ENCODE measurements at places on chromosomes 11 and 22.

GRCh38 chr11:74141908-74142307 lies 28.9 kb downstream of the C2CD3 start:
- peaks cover 43% of the 10 kb centered on the region for H3K4me1 ChIP-seq
- no peak overlapping the region for H3K4me3 ChIP-seq
- no peak overlapping the region for H3K27ac ChIP-seq

GRCh38 chr22:23970816-23971486 lies 3.3 kb downstream of the DDT start:
- no peak overlapping the region for H3K4me3 ChIP-seq
- no peak overlapping the region for H3K27ac ChIP-seq
- H3K4me1 ChIP-seq = no peaks in the 10 kb centered on the region
- DNase-seq = no peak
- H3K27me3 ChIP-seq = no peaks in the 10 kb centered on the region
- peaks cover 3% of the 10 kb centered on the region for H3K36me3 ChIP-seq

DNA sequence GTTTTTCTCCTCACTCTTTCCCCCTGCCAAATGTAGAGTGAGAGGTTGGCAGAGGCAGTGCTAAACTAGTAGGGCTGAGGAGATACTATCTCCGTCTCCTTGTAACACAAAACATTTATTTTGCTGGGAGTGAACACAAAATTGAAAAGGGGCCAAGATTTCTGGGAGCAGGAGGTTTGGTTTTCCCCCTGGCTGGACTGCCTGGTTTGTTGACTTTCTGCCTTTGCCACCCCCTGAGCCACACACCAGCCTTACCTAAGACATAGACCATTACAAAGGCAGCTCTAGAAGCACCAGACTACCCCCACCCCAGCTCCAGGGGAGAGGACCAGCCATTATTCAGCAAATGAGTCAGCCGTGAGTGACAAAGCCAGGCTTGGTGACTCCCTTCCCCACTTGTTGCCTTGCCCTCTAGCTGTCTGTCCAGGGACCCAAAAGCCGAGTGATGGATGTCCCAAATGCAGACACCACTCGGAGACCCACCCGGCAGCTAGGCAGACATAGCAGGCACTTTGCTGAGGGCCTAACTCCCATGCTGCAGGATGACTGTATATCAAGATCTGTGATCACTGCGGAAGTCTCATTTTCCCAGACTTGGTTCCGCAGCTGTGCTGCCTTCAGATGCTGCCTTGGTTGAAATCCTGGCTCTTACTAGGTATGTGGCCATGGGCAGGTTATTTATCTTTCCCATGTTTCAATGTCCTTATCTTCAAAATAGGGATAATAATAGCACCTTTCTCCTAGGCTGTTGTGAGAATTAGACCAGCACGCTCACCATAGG lies 17.7 kb upstream of the CDON start:
- no peak overlapping the region for H3K4me3 ChIP-seq
- H3K36me3 ChIP-seq = no peaks in the 10 kb centered on the region
- H3K27me3 ChIP-seq = 0 out of 2 replicates have a peak, but pooled peaks cover 3% of the 10 kb centered on the region
- DNase-seq = peak; percentile 47
- H3K27ac ChIP-seq = no peak overlapping the region

- no peak overlapping the region for H3K27ac ChIP-seq
- 0 out of 2 replicates have a peak, but pooled peaks cover 2% of the 10 kb centered on the region for H3K36me3 ChIP-seq
- H3K4me1 ChIP-seq = peaks cover 19% of the 10 kb centered on the region
- H3K27me3 ChIP-seq = no peaks in the 10 kb centered on the region
- no peak for DNase-seq
- H3K4me3 ChIP-seq = no peak overlapping the region
Observed at GRCh38 chr11:108670451-108670850, 5.6 kb downstream of the DDX10 start.

- H3K4me1 ChIP-seq = no peaks in the 10 kb centered on the region
- no peak overlapping the region for H3K4me3 ChIP-seq
- DNase-seq = no peak
- no peaks in the 10 kb centered on the region for H3K27me3 ChIP-seq
- no peaks in the 10 kb centered on the region for H3K36me3 ChIP-seq
- no peak overlapping the region for H3K27ac ChIP-seq
Observed at GRCh38 chr22:25100948-25101347, 98.7 kb upstream of the CRYBB3 start.

DNA sequence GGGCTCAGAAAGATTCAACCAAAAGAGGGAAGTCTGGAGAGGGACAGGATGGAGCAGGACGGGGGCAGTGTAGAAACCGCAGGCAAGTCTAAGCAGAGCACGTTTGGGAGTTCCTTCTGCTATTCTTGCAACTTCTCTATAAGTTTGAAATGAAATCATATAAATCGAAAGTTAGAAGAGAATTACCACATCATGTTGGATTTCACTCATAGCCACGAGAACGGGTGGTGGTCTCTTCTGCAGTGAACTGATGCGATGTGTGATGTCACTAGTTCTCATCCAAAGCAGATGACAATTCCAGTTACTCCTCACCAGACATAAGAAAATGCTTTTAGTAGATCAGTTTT lies 36.0 kb downstream of the KCNQ1 start:
- no peaks in the 10 kb centered on the region for H3K4me1 ChIP-seq
- H3K27ac ChIP-seq = no peak overlapping the region
- no peak for DNase-seq
- H3K27me3 ChIP-seq = peaks cover 30% of the 10 kb centered on the region
- no peak overlapping the region for H3K4me3 ChIP-seq
- no peaks in the 10 kb centered on the region for H3K36me3 ChIP-seq

- no peak overlapping the region for H3K27ac ChIP-seq
- no peak overlapping the region for H3K4me3 ChIP-seq
- DNase-seq = no peak
- H3K4me1 ChIP-seq = no peaks in the 10 kb centered on the region
- H3K36me3 ChIP-seq = no peaks in the 10 kb centered on the region
Observed at GRCh38 chr22:37148742-37149665, 712 bp downstream of the IL2RB start.

DNA sequence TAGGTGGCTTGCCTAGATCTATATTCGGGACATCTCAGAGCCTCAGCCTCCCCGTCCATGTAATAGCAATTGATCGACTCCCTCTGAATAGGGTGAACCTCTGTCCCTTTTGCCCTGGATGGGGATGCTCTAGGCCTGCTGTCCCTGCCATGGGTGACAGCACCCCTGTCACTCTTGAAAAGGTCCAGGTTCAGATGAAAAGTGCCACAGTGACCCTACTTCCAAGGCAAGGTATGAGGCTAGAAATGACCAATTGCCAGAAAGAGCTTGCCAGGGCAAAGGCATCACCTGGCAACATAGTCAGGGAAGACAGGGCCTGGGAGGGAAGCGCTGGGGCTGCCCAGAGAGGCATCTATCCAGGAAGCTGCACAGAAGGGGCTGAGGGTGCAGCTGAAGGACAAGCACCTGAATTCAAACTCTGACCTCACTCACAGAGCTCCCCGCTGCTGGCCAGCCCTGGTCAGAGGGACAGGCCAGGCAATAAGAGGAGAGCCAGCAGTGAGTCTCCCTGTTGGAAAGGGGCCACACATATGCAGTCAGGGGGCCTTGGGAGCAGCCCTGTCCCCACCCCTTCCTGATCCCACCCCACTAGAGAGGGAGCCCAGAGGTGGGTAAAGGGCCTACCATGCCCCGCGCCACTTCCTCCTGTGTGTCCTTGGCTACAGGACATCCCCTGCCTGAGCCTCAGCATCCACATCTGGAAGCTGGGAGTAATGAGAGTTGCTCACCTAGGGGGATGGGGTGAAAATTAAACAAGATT lies 9.0 kb upstream of the APOBEC3A start:
- no peak overlapping the region for H3K27ac ChIP-seq
- H3K4me3 ChIP-seq = no peak overlapping the region
- no peaks in the 10 kb centered on the region for H3K4me1 ChIP-seq
- peaks cover 66% of the 10 kb centered on the region for H3K27me3 ChIP-seq
- no peak for DNase-seq

GRCh38 chr22:27780161-27780575 lies 21.4 kb downstream of the MN1 start:
- no peak overlapping the region for H3K4me3 ChIP-seq
- peak overlapping the region; percentile 14 for H3K27ac ChIP-seq
- peaks cover 50% of the 10 kb centered on the region for H3K4me1 ChIP-seq
- H3K36me3 ChIP-seq = no peaks in the 10 kb centered on the region
- no peaks in the 10 kb centered on the region for H3K27me3 ChIP-seq

GRCh38 chr11:117315285-117316196 lies 515 bp downstream of the BACE1 start:
- no peak overlapping the region for H3K27ac ChIP-seq
- H3K27me3 ChIP-seq = no peaks in the 10 kb centered on the region
- no peaks in the 10 kb centered on the region for H3K36me3 ChIP-seq
- H3K4me3 ChIP-seq = peak overlapping the region; percentile 95
- DNase-seq = peak; percentile 51
- H3K4me1 ChIP-seq = peaks cover 35% of the 10 kb centered on the region

GRCh38 chr11:116148056-116148455 lies 624.7 kb downstream of the BUD13 start:
- no peak for DNase-seq

GRCh38 chr11:131242476-131243000 lies 127.9 kb upstream of the NTM start:
- H3K27me3 ChIP-seq = peaks cover 85% of the 10 kb centered on the region
- no peaks in the 10 kb centered on the region for H3K36me3 ChIP-seq
- no peak overlapping the region for H3K4me3 ChIP-seq
- no peak overlapping the region for H3K27ac ChIP-seq

DNA sequence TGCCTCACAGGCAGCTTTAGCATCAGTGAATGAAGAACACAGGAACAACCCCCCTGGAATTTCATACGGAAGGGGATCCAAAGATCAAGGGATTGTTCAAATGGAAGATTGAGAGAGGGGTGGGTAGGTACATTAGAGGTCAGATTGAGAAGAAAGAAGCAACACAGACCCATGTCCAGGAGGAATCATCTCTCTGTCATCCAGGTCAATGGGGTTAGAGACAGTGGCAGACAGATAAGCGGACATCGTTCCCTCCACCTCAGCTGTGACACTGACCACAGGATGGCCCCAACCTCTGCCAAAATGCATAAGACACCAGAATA lies 1.9 kb upstream of the NPAS4 start:
- no peak overlapping the region for H3K27ac ChIP-seq
- 0 out of 2 replicates have a peak, but pooled peaks cover 5% of the 10 kb centered on the region for H3K27me3 ChIP-seq
- peaks cover 12% of the 10 kb centered on the region for H3K4me1 ChIP-seq
- DNase-seq = no peak

DNA sequence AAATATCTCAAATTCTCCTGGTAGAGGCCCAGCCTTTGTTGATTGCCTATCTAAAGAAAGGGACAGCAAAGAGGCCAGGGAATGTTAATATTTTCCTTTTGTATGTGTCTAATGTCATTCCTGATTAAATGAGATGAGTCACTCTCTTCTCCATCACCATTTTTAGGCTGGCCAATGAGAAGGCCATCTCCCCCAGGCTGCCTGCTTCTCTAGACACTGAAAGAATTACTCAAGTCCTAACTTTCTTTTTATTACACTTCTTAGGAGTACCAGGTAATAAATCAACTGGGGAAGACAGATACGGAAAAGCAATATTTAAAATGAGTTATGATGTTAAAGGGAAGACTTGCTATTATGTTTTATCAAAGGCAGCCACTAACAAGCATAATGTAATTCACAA lies 259.2 kb upstream of the SORL1-AS1 start:
- DNase-seq = peak; percentile 25
- H3K4me1 ChIP-seq = no peaks in the 10 kb centered on the region
- H3K36me3 ChIP-seq = no peaks in the 10 kb centered on the region
- no peak overlapping the region for H3K4me3 ChIP-seq
- H3K27ac ChIP-seq = no peak overlapping the region
- H3K27me3 ChIP-seq = no peaks in the 10 kb centered on the region

DNA sequence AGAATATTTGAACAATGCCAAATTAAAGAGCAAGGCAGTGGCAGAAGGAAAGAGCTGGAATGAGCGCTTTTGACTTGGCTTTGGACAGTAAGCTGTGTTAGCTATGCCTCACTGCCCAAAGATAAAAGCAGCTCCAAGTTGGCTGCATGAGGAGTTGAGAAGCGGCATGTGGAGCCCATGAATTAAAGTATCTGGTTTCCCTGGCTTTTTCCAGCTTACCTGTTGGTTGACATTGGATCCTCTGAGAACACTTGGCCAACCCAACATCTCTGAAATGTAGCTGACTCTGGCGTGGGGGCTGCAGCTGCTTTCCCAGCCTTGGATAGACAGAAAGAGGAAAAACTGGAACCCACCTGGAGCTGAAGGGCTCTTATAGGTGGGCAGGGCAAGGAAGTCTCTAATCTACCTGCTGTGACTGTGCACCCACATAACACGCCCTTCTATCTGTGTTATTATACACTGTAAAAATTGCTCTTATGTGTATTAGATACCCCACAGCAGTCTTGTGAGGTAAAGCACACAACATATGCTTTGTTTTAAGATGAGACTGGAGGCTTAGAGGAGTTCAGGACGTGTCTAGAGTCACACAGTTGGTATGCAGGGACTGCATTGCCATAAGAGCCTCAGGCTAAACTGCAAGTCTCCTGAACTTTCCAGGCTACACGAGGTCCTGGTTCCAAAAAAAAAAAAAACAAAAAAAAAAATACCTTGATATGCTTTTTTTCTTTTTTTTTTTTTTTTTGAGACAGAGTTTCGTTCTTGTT lies 5.8 kb downstream of the UBASH3B start:
- H3K4me3 ChIP-seq = no peak overlapping the region
- DNase-seq = peak; percentile 91
- H3K27ac ChIP-seq = peak overlapping the region; percentile 42

GRCh38 chr11:79486242-79486984 lies 45.6 kb upstream of the TENM4 start:
- no peaks in the 10 kb centered on the region for H3K4me1 ChIP-seq
- H3K27ac ChIP-seq = no peak overlapping the region
- no peak overlapping the region for H3K4me3 ChIP-seq
- no peaks in the 10 kb centered on the region for H3K36me3 ChIP-seq
- H3K27me3 ChIP-seq = peaks cover 35% of the 10 kb centered on the region

DNA sequence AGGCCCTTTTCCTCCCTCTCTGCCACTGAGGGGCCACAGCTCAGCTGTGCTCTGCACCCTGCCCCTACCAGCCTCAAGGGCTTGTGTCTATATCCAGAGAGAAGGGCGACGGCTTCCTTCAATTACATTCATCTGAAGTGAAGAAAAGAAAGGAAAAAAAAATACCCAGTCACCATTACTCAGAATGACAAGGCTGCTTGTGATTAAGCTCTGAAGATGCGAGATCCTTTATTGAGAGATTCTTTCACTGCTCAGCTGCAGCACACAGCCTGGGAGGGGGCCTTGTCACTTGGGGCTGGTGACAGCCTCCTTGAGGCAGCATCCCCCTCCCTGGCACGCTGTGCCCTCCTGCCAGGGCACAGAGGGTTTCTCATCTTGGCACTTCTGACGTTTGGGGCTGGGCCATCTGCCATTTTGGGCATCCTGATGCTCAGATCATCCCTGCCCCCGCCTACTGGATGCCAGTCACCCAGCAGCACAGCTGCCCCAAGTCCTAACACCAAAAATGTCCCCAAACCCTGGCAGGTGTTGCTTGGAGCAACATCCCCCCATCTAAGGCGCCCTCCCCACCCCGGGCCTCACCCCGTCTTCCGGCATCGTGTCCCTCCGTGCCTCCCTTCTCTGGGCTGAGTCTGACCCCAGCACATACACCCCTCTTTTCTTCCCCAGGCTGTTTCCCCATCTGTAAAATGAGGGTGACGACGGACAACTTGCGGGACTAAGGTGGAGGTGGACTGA lies 1394.7 kb downstream of the BRD1 start:
- no peaks in the 10 kb centered on the region for H3K36me3 ChIP-seq
- no peaks in the 10 kb centered on the region for H3K27me3 ChIP-seq
- peaks cover 21% of the 10 kb centered on the region for H3K4me1 ChIP-seq
- peak overlapping the region; percentile 34 for H3K27ac ChIP-seq
- peak; percentile 70 for DNase-seq
- H3K4me3 ChIP-seq = no peak overlapping the region

All from GM23248 (cell line).